ENCODE measurements at places on chromosomes 1 and 21.

DNA sequence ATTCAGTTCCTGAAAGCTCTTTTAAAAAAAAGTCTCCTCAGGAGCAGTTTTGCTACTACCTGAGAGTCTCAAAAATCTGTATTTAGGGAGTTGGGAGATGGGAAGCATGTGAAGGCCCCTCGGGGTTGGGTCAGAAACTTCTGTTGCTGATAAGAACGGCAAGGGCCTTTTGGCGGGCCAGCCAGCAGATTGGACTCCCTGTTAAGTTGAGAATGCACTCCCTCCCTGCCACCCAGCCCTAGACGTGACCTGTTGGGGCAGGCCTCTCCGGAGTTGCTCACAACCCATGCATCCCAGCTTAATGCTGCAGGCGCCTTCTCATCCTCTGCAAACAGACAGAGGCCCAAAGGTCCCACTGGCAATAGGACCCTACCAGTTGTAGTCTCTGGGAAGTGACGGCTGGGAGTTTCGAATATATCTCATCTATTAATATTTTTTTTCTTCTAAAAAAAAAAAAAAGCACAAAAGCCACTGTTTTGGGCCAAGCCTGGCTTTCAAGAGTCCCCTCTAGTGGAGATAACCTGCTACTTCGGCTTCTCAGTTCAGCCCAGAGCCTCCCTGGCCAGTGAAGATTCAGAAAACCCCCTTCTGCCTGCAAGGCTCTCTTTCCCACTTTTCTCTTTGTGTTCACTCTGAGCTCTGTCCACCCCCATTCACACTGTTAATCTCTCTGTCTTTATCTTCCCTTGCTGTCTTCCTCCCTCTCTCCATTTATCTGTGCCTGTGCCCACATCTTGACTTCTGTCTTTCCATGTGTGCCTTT, 5.3 kb downstream of the PLXNA2 start:
- peak; percentile 24 for DNase-seq

DNA sequence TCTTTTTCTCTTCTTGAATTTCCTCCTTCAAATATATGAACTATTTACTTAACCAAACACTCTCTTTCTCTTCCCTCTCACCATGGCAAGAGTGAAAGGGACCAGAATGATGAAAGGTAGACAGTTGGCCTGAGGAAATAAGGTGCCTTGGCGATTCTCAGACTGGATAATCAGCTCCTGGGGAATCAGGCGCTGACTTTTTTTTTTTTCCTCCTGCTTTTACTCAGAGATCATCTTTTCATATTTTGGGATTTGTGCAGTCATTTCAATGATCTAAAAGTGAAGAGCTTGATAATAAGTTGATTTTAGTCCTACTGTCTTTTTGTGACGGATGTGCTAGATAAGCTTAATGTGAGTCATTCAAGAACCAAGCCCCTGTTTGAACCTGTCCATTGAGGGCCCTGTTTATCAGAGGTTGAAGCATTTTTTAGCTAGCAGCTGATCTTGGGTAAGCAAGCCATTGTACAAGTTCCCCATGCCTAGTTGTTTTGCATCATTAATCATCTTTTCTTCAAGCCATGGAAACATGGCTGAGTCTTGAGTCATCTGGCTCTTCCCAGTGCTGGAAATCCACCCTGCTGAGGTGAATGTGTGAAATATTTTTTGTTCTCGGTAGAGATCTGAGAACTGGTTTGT, 40.8 kb downstream of the ITSN1 start:
- DNase-seq = no peak

DNA sequence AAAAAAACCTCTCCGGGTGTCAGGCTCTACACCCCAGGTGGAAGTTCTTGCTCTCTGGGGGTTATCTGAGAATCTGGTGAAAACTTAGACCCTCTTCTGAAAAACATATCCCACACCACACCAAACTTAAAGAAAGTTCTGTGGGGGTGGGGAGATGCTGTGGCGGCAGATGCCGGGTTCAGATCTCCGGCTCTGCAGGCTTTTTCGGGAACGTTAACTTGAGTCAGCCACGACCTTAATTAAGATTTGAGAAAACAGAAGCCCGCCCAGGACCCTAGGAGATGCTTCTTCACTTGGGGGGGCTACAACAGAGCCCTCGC, 2.3 kb downstream of the RCC2 start:
- no peak for DNase-seq

DNA sequence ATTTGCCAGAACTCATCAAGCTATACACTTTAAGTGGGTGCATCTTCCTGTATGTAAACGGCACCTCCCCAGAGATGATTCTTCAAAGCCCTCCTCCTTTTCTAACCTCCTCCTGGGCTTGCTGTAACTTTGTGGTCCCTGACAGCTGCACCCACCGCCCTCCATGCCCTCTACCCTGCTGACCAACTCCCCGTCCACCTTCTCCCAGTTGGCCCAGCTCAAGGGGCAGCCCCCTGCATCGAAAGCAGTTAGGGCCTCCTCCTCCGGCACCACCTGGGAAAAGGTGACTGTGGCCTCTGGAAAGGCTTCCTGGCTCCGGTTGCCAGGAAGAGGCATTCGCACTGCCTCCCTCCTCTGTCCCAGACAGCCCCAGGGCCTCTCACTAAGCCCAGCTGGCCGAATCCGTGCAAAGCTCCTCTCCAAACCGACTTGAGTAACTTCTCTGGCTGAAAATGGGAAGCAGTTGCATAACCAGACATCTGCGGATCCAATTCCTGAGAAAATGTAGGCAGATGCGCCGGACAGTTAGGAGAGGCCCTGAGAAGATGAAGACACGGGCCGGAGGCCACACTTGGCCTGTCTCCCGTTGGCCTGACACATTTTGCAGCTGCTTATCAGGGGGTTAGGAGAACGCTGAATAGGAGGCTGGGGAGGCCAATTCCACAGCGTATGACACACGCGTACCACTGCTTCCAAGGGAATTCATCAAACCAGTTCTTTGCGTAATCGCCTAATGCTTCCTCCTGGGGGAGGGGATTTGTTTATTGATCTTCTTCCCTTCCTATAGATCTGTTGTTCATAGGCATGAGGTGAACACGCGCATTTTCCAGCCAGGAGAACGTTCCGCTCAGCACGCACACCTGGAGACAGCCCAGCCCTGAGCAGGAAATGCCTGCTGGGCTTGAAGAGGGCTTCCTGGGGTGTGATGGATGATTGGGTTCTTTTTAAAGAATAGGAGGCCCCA, 48.7 kb upstream of the COL6A2 start:
- DNase-seq = peak; percentile 92

GRCh38 chr1:184836141-184836540, 81.5 kb upstream of the EDEM3 start:
- DNase-seq = no peak

- peak; percentile 34 for DNase-seq
Measured at GRCh38 chr1:32539584-32540571, 651 bp downstream of the ZBTB8A start.

GRCh38 chr1:172895050-172895460, 155.7 kb downstream of the TNFSF18 start:
- DNase-seq = no peak

- DNase-seq = peak; percentile 47
Measured at GRCh38 chr1:228691926-228692325, 43.4 kb upstream of the RHOU start.

DNA sequence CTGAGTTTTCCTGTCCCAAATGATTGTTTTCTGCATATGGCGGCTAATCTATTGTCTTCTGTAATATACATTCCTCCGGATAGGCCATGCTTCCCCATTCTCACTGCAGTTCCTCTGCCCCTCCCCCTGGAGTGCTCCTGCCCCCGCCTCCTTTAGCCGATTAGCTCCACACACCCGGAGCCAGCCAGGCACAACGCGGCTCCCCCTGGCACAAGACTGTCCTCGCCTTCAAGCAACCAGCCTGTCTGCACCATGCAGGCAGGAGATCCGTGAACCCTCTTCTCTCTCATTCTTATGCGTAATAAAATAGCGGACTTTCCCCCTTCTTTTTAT, 18.0 kb downstream of the SERTAD4 start:
- peak; percentile 77 for DNase-seq

DNA sequence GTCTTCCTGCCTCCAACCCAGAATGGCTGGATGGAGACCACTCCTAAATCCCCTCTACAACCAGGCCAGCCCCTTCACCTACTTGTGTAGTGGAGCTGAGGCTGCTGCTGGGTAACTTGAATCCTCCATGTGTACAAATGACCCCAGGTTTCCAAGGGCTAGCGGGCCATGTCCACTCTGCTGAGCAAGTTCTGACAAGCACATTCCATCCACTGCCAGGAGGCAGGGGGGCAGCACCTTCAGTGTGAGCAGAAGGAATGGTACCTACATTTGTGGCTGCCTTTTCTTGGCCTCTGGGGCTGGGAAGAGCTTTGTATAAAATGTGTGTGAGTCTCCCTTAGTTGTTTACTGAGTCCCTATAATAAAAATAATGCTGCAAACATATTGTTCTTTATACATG, 14.5 kb downstream of the KIAA0040 start:
- DNase-seq = no peak

- peak; percentile 72 for DNase-seq
Measured at GRCh38 chr1:14113841-14114567, 414.0 kb downstream of the PRDM2 start.

DNA sequence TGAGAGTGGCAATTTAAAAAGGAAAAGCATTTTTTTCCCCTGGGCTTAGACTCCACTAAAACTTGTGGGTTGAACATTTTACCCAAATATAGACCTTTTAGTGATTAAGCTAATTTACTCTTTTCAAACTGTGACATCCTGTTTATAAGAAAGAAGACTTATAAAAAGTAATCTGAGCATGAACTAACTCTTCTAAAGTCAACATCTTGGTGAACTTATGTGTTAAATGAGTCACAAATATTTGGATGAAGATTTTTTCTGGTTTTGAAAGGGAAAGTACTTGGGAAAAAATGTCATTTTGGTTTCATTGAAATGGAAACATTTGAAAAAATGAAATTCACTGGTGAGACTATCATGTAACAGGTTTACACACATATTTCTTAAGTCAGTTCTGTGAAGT, 109.8 kb downstream of the KCNK2 start:
- no peak for DNase-seq

GRCh38 chr1:233294913-233295236, 650 bp downstream of the PCNX2 start:
- peak; percentile 50 for DNase-seq

GRCh38 chr1:50704126-50704525, 255.9 kb downstream of the FAF1 start:
- peak; percentile 67 for DNase-seq

DNA sequence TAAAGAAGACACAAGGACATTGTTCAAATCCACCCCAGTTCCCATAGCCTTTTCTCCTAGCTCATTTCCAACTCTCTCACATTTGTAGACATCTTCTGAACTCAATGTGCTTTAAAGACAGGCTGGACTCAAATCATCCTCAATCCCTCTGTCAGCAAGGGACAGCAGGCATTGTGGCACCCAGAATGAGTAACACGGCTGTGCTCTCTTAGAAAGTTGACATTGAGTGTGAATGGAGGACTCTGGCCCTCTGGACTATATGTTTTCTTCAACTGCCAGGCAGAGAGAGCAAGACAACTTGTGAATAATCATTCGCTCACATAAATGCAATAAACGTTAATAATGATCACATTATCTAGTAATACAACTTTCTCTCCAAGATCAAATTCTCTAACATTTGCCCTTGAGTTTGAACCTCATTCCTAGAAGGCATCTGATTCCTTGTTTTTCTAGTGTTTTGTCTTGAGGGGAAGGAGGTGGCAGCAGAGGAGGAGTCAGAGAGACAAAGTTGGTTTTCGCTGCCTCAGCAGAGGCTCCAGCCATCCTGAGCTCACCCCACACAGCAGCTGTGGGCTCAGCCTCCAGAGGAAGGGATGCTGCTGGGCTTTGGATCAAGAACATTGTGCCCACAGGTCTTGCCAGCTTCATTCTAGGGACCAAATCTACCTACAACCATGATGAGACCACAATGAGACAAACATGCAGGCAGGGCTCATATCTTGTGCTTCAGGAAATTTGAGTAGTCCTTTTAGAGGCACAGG, 85.1 kb downstream of the BCAR3 start:
- no peak for DNase-seq

- no peak for DNase-seq
Measured at GRCh38 chr21:37257511-37257966, 9.6 kb downstream of the VPS26C start.

DNA sequence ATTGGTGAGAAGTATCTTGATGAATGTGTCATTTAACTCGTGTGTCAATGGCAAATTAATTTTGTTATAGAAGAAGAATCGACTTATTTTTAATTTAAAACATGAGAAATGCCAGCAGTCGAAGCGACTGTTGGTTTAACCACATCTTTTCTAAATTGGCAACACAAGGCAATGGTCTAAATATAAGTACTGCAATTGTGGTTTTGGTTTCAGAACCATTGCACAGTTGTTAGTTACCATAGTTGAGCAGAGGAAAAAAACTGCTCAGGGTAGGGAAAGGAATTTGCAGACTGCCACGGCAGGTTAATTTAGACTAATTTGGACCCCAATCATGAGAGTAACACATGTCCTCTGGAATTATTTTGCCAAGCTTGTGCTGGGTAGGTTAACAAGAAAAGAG, 185.6 kb upstream of the RUNX1 start:
- DNase-seq = no peak

DNA sequence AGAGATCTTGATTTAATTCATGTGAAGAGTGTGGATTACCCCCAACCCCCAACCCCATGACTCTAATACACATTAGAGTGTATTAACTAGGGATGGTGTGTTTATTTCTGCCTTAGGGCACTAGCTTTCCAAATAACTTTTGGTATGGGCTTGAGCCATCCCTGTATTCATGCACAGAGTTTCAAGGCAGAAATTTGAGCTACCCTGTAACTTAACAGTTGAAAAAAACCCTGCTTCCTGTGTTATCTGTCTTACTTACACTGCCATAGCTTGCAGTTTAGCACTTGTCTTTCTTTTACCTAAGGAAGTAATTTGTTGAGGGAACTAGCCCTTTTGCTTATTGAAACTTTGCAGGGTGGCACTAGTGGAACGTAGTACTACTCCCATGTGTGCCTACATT, 6.3 kb downstream of the SRSF11 start:
- DNase-seq = no peak

DNA sequence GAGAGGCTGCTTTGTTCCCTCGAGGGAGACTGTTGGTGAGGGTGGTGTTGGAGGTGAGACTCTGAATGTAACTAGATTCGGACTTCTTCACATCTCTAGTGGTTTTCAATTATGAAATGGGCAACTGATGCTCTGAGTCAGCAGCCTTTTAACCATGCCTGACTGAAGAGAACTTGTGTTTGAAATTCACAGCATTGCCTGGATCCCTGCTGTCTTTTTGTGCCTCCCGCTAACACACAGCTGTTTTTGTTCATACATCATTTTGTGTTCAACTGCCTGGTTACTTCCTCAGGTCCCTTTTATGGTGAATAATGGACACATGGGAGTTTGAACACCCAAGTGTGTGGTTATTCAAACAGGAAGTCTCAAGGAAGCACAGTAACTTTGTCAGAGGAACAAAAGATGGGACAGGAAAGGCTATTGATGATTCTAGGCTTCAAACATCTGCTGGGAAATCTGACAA, 16.8 kb downstream of the LAMC1 start:
- DNase-seq = peak; percentile 91

DNA sequence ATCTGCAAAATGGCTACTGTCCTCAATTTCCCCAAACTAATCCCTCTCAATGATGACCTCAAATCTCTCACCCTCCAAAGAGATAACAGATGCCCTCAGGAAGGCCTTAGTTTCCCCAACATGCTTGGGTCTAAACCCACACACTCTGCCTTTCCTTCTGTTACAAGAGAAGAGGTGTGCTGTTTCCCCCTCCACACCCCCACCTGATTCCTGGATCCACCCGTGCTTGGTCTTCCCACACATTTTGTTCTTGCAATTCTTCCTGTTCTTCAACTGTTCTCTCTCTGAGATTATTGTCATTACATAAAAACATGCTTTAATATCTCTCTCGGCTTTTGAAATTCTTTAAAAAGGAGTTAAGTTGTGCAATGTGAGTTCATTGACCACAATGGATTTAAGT, 5.7 kb upstream of the CBR3 start:
- no peak for DNase-seq

All from NCI-H345 (cell line).